ENCODE measurements at places on chromosomes 2 and 18.

GRCh38 chr2:227310756-227311110, 14.3 kb upstream of the MFF start:
- DNase-seq = no peak

- no peak for DNase-seq
Measured at GRCh38 chr18:10161315-10161714, 247.5 kb downstream of the VAPA start.

- no peak for DNase-seq
Measured at GRCh38 chr18:24015639-24016631, 1.4 kb downstream of the TTC39C start.

DNA sequence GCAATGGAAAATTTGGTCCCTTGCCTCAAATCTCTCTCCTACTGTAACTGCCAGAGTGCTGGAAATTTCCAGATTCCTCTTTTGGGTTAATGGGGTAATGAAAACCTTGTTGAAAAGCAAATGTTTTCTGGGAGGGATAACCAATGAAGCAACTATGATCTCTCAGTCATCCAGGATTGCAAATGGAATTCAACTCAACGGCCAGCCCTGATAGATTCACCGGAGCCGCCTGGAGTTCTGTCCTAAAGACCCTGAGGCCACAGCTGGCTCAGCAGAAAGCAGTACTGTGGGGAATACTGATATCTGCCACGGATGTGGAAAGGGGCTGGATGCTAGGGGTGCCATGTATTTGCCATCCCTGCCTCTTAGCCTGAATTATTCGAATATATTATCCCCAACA, 167.8 kb downstream of the NRP2 start:
- DNase-seq = no peak

DNA sequence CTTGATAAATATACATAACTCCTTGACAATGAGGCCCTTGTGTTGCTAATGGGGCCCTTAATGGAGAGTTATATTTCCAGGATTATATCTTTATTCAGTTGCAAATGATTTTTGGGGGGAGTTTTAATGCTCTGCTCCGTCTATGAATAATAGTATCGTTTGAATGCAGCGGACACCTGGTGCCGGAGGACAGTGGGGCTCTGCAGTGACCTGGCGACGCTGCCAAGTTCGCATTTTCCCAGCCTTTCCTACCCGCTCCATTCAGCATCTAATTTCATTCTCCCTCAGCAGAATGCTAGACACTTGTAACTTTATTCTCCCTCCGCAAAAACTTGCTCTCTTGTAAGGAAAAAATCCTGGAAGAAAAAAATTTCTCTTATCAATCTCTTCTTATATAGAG, 257.6 kb upstream of the SALL3 start:
- no peak for DNase-seq

DNA sequence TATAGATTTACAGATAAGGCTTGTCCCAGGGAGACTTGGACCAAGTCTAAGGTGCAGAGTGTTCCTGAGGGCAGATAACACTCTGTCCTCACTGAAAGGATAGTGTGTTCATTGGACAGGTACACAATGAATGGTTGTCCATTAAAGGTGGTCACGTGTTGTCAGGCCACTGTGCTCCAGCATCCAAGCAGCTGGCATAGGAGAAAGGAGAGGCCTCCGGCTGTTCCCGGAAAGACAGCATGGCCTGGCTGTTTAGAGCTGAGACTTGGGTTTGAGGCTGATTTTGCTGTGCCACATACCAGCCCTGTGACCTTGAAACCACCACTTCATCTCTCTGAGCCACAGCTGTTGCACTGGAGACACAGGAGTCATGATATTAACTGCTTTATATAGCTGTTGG, 19.6 kb upstream of the SULT1C3 start:
- no peak for DNase-seq

- no peak for DNase-seq
Measured at GRCh38 chr2:240932001-240932723, 26.0 kb downstream of the CROCC2 start.

GRCh38 chr18:55768255-55768654, 180.3 kb upstream of the TCF4 start:
- DNase-seq = no peak

Measured in NCI-H1930 (cell line).